Activated T-cell treated with anti-CD3 and anti-CD28 coated beads for 4 hours (primary cell): ENCODE measurements at places on chromosomes 16 and 17.

DNA sequence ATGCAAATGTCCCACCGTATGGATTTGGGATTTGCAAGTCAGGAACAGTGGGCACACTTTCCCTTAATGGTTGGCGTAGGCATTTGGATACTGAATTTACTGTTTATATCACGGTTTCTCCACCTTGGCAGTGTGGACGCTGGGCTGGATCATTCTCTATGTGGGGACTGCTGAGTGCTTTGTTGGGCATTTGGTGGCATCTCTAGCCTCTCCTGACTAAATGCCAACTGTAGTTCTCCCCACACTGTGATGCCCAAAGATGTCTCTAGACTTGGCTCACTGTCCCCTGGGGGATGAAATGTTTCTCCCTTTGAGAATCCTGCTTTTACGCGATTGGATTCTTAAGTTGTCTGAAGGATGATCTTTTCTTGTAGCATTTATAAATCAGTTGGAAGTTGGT, 49.0 kb downstream of the RBFOX1 start:
- DNase-seq = no peak

DNA sequence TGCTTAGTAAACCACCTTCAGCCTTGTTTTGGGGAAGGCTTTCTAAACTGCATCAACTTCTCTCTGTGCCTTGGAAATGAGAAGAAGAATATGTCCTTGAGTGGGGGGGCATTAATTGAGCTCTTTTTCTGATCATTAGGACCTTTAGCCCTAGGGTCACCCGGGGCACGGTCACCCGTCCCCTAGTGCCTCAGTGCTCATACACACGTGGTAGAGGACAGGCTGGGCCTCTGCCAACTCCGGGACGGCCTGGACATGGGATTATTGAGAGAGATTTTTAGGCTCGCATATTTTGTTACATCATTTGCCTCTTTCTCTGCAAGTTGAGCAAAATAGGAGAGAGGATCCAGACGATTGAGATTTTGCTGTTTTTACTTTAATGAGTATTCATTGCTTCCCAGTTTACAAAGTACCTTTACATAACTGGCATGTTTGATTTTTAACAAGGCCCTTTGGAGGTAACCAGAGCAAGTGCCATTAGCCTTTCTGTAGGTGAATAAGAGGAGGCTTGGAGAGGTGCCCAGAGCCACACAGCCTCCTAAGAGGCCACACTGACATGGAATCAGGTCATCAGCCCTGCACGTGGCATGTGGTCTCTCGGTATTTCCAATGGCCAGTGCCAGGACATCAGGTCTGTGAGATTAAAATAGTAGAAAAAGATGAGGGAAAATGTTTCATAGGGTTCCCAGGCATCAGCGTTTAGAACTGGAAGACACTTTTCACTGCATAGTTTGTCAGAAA, 11.1 kb downstream of the PMM2 start:
- DNase-seq = no peak

DNA sequence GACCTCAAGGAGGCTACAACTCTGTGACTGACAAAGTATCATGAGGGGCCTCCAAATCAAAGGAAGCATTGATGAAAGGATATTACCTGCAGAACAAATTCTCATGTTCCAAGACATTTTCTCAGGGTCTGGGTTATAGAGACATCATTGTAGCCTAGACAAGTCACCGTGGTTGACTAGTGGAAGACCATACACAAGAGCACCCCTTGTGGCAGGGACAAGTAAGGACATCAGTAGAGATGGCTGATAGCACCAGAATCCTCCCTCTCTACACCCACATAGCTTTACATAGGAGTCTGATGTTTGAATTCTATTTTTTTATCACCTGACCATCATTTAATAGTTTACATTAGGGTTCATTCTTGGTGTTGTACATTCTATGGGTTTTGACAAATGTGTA, 32.5 kb upstream of the CDH8 start:
- DNase-seq = no peak

GRCh38 chr17:43816336-43817320, 16.3 kb downstream of the MPP3 start:
- DNase-seq = no peak

- DNase-seq = no peak
Measured at GRCh38 chr17:79925242-79925957, 86.2 kb upstream of the CBX4 start.

- no peak for DNase-seq
Measured at GRCh38 chr17:58679263-58680037, 12.4 kb downstream of the TEX14 start.

DNA sequence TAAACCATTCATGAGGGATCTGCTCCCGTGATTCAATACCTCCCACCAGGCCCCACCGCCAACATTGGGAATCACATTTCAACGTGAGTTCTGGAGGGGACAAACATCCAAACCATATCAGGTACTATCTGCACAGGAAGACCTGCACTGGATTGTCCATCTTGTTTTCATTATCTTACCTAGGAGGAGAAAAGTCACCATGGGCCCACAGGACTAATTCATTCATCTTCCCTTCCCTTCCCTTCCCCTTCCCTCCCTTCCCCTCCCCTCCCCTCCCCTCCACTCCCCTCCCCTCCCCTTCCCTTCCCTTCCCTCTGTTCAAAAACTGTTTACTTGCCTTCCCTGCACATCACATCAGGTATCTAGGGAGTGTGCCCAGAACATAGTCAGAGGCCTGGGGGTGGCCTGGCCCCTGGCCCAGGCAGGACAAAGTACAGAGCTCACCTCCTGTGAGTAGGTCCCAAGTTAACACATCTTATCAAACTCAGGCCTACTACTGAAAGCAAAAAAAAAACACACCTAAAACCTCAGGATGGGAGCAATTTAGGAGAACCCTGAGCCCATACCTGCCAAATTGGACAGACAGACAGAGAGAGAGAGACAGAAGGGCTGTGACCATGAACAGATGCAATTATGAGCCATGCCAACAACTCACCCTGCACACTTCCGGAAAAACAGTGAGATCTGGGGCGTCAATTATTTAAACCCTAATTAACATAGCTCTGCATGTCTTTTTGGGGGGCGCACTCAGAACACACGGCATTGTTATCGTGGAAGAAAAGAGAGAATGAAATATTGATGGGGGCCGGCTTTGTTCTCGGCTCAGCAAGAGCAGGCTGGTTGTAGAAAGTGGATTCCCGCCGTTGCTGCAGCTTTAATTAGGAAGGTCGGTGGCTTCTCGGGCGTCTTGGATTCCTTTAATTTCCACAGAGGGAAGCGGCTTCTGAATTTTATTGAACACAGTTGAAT, 151.2 kb downstream of the IRX5 start:
- no peak for DNase-seq
